ENCODE measurements at places on chromosomes 12 and 14.

- no peak for DNase-seq
These were observed 113.6 kb upstream of the ATF1 start for GRCh38 chr12:50650285-50650684.

DNA sequence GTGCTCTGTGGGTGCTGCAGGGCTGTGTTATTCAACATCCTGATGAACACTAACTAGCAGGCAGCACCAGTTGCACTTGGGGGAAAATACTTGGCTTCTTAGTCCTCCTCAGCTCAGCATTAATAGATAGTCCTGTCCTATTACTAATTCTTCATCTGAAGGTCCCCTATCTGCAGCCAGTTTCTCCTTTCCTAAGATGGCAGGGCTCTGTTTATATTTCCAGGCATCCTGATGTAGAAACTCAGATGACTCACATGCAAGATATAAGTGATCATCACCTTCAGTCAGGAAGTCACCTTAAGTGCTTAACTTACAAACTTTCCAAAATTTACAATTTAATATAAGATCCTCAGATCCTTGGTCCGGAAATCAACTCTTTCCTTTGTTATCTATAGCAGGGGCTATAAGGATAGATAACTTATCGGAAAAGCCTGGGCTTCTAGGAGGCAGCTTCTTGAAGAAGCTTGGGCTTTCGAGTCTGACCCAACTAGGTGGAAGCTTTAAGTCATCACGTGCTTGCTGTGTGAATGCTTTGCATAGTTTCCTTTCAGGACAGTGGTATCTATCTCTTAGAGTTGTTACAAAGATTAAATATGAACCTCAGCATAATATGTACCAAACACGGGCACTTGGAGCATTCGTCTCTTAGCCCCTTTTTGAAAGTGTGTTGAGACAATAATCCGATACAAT lies 181.0 kb upstream of the GRIP1 start:
- no peak for DNase-seq

- DNase-seq = no peak
These were observed 95.1 kb downstream of the DIO2 start for GRCh38 chr14:80116157-80116556.

- DNase-seq = no peak
These were observed 13.8 kb downstream of the KCNMB4 start for GRCh38 chr12:70379846-70380245.

- DNase-seq = no peak
These were observed 22.1 kb upstream of the CEP170B start for GRCh38 chr14:104843006-104843405.

DNA sequence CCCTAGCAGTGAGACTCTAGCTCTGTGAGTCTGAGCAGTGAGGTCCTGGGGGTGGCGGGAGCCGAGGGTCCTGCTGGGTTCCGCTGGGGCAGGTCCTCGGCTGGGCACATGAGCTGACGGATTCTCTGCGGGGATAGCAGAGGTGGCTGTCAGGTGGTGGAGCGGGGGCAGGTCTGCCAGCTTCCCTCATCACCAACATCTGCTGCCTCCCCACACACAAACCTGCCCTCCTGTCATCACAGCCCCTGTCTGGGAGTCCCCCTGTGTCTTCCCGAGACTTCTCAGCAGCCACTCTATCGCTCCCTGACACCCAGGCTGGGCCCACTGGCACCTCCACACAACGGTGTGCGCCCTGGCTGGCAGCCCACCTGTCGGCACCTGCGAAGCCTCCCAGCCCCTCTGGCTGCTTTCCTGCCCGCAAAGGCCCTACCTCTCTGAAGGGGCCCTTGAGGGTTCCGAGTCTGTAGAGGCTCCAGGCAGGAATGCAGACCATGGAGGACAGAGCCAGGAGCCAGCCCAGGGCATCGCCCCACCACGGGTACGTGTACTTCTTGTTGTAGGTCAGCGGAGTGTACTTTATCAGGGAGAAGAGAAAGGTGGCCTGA lies 7.1 kb upstream of the SLC6A12 start:
- no peak for DNase-seq
